ENCODE measurements at places on chromosomes 16 and 17.

DNA sequence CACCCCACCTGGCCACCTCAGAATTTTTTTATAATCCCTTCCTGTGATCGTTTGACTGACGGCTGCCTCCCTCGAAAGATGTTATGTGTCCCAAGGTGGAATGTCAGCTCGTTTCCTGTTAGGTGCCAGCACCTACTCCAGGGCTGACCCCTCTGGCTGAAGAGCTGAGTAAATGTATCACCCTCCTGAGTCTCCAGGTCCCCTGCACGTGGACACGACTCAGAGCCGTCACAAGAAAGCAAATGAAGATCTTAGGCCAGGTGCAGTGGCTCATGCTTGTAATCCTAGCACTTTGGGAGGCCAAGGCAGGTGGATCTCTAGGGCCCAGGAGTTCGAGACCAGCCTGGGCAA, 273.2 kb downstream of the C16orf95 start:
- no peak for DNase-seq

GRCh38 chr17:63919311-63919723, 678 bp upstream of the GH1 start:
- peak; percentile 58 for DNase-seq

DNA sequence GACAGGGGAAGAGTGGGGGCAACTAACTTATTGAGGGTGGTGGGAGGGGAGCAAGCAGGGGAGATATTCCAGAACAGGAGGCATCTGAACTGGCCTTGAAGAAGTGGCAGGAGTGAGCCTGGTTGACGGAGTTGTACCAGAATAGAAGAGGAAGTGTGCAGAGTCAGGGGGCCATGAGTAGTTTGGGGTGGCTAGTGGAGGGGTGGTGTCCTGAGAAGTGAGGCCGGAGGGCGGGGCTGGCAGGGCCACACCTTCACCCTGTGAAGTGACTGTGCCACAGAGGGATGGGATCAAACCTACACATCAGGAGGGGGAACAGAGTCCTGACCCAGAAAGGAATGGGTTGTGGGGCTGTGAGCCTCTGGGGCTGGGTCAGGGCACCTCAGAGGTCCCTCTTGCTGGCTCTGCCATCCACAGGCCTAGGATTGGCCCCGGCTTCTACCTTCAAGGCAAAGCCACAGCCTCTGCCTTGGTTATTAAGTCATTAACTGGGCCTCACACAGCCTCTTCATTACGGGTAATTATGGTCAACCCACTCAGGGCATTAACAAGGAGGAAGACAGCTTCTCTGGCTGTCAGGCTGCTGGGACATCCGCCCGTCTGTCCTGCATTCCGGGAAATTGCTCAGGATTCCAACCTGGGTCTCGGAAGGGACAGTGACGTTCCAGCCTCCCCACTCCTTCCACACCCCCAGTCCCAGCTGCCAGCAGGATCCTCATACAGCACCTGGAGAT, 12.7 kb downstream of the SPNS2 start:
- no peak for DNase-seq

DNA sequence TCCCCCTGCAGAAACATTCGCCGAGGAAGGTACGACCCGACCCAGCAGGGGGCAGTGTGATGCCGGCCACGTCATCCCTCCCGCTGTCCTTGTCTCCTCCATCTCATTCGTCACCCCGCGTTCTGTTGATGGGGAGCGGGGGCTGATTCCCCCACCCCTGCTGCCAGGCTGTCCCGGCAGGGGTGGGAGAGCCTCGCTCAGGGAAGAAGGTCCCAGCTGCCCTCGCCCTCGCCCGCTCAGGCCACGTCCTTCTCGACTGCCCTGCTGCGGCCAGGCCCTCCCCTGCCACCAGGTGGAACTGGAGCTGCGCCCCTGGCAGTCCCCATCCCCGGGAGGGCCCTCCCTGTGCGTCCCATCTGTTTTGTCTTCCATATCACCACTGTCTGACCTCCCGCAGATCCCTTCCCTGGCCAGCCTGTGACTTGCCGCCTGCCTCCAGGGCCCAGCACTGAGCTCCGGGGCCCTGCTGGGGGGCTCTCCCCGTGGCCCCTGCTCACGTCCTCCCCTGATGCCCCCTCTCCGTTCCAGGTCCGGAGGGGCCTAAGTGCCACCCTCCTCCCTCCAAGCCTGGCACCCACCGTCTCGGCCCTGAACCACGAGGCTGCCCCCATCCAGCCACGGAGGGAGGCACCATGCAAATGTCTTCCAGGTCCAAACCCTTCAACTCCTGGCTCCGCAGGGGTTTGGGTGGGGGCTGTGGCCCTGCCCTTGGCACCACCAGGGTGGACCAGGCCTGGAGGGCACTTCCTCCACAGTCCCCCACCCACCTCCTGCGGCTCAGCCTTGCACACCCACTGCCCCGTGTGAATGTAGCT, 20.6 kb downstream of the ADAM11 start:
- peak; percentile 83 for DNase-seq

DNA sequence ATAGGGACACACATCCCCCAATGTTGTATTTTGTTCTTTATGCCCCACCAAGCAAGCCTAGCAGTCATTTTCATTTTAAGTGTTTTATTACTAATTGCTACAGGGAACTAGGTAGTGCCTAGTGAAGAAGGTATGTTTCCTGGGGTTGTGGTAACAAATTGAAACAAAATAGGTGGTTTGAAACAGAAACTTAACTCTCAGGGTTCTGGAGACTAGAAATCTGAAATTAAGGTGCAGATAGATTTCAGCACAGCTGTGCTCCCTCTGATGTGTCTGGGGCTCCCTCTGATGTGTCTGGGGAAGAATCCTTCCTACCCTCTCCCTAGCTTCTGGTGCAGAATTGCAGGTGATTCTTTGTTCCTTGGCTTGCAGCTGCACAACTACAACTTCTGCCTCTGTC, 390.1 kb downstream of the ZFHX3 start:
- no peak for DNase-seq

- no peak for DNase-seq
Observed at GRCh38 chr17:29560316-29560715, 6.5 kb downstream of the ABHD15 start.

- DNase-seq = no peak
Observed at GRCh38 chr16:81424771-81425170, 19.8 kb upstream of the CMIP start.

DNA sequence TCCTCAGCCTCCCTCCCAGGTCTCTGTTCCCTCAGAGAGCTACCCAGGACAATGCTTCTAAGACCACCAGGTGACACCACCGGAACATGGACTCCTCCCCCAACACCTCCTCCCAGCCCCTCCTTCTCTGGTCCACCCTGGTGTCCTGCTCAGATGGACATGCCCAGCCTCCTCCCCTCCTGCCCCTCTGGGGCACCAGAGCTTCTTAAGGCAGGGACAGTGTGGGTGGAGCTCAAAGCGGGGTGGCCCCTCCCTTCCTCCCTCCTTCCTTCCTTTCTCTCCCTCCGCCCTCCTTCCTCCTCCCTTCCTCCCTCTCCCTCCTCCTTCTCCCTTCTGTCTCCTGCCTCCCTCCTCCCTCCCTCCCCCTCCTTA, 22.7 kb downstream of the TRPV3 start:
- DNase-seq = peak; percentile 29

GRCh38 chr16:85126705-85127378, 14.6 kb upstream of the CIBAR2 start:
- DNase-seq = peak; percentile 84

DNA sequence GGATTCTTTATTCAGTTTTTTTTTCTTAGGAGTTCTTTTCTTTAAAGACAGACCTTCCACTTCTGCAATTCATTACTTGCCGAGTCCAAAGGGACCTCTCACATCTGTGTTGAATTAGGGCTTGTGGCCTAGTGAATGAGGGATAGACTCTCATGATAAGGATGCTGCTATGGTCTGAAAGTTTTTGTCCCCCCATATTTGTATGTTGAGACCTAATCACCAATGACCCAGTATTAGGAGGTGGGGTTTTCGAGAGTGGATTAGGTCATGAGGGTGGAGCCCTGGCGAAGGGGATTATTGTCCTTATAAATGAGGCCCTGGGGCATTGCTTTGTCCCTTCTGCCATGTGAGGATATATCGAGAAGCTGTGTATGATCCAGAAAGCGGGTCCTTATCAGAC, 9.5 kb downstream of the KRT12 start:
- peak; percentile 74 for DNase-seq

GRCh38 chr17:70242781-70243437, 73.6 kb downstream of the KCNJ2 start:
- DNase-seq = no peak

- peak; percentile 64 for DNase-seq
Observed at GRCh38 chr16:14003074-14003570, 68.0 kb upstream of the MRTFB start.

DNA sequence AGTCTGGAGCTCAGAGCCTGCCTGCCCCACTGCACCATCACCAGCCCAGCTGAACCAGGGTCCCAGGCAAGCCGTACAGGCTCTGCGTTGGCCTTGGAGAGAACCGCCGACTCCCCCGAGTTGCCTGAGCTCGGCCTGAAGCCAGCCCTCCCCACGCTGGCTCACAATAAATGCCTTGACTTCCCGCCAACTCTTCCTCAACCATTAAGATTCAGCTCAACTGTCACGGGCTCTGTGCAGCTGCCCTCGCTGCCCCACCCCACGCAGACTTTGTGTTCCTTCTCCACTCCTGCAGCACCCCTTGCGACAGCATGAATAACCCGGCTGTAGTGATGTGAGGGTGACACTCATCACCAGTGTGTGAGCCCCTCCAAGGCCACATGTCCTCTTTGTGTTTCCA, 4.8 kb upstream of the QPRT start:
- peak; percentile 42 for DNase-seq

DNA sequence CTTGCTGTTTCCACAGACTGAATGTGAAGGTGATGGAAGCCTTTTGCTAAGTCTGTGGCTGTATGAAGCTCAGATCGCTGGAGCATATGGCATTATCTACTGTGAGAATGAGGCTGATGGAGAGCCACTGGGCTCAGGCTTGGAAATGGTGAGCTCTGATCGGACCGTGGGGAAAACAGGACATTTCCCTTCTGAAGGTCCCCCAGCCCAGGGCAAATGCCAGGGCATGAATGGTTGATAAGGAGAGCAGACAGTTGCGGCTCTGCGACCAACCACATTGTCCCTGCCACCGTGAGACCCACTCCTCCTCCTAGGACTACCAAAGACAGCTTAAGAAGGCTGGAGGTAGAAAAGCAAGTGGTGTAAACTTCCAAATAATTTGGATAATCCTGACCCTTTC, 4.7 kb upstream of the CUEDC1 start:
- no peak for DNase-seq

- DNase-seq = no peak
Observed at GRCh38 chr17:7992924-7993323, 9.5 kb upstream of the GUCY2D start.

GRCh38 chr17:7713782-7714181, 3.8 kb upstream of the DNAH2 start:
- DNase-seq = no peak

DNA sequence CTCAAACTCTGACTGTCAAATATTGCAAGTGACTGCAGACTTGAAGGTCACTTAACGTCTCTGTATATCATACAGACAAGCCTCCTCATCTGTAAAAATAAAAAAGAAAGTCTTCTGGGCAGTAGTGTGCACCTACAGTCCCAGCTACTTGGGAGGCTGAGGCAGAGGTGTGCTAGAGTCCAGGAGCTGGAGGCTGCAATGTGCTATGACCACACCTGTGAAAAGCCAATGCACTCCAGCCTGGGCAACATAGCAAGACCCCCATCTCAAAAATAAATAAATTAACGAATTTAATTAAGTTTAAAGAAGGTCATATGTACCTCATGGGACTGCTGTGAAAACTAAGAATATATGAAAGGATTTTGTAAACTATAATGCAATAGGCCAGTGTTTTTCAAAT, 35.0 kb upstream of the C17orf78 start:
- no peak for DNase-seq

- DNase-seq = peak; percentile 96
Observed at GRCh38 chr17:41464682-41465081, 2.5 kb downstream of the KRT32 start.

DNA sequence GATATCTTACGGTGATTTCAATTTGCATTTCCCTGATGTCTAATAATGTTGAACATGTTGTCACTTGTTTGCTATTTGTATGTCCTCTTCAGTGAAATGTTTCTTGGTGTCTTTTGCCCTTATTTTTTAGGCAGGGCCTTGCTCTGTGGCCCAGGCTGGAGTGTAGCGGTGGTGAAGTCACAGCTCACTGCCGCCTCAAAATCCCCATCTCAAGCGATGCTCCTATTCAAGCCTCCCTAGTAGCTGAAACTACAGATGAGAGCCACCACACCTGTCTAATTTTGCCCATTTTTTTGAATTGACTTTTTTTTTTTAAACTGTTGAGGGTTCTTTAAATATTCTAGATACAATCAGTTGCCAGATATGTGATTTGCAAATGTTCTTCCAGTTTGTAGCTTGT, 8.3 kb downstream of the UBE2G1 start:
- no peak for DNase-seq

DNA sequence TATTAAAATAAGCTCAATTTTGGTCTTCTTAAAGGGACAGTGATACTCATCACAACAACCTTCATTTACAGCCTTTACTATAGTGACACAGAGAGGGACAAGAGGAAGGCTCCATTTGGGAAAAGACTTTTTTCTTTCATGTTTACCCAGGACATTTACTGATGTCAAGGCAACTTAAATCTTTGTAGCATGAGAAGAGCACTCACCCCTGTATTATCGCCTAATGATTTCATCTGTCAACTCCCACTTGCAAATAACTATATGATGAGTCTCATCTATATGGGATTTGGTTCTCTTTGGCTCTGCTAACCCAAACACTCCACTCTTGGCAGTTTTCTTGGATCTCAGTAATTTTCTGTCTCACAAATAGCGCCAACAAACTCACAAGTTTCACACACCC, 24.1 kb downstream of the BLMH start:
- peak; percentile 26 for DNase-seq

DNA sequence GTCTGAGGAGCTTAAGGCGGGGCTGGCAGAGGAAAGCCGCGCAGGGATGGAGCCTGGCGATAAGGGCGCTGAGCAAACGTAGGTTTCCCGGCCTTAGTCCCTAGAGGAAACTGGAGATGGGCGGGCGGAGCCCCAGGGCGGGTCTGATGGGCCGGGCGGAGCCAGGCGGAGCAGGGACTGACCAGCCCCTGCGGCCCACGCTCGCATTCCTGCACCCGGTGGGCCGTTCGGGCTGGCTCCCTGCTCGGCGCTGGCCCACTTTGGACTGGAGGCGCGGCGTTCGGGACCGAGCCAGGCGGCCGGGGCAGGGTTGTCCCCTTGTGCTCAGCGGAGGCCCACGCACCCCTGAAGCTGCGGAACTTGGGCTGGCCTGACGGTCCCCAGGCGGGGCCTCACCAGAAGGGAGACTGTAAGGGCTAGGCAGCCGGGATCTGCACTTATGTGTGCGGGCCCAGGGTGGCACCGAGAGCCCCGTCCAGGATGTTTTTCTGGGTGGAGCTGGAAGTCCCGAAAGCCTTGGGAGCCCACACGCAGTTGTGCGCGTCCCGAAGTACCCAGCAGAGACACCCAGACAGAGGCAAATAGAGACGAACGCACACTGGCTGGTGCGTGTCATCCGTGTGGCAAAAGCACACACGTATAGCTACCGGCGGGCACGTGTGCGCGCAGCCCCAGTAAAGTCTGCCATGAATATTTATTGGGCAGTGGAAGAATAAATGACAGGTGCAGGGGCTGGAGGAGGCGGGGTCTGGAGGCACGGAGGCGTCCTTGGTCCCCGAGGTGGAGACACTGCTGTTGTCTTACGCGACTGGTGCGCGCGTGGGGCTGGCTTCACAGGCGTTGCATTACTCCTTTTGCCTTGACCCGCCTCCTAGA, 1.4 kb downstream of the PYDC1 start:
- DNase-seq = peak; percentile 33
